ENCODE measurements at places on chromosomes 12 and 14. TPM values are rescaled to one million over a fixed set of nuclear protein-coding genes. Genes with fewer than 3 reads are reported as not detected.

DICER1 gene
- 45.7 TPM for total RNA-seq

MIP gene
- not detected for total RNA-seq

RAD51B gene
- total RNA-seq = 24.4 TPM

STXBP6 gene
- 15.2 TPM for total RNA-seq

SIX6 gene
- total RNA-seq = not detected

SIX1 gene
- total RNA-seq = not detected

SCN8A gene
- total RNA-seq = 0.41 TPM

SMARCD1 gene
- total RNA-seq = 37.7 TPM

JDP2 gene
- total RNA-seq = 54.9 TPM

C12orf54 gene
- 1.2 TPM for total RNA-seq

LRTM2 gene
- not detected for total RNA-seq

Data from sigmoid colon (tissue), 7 donors.